SW 1271 (cell line): ENCODE measurements at places on chromosomes 12 and 14.

DNA sequence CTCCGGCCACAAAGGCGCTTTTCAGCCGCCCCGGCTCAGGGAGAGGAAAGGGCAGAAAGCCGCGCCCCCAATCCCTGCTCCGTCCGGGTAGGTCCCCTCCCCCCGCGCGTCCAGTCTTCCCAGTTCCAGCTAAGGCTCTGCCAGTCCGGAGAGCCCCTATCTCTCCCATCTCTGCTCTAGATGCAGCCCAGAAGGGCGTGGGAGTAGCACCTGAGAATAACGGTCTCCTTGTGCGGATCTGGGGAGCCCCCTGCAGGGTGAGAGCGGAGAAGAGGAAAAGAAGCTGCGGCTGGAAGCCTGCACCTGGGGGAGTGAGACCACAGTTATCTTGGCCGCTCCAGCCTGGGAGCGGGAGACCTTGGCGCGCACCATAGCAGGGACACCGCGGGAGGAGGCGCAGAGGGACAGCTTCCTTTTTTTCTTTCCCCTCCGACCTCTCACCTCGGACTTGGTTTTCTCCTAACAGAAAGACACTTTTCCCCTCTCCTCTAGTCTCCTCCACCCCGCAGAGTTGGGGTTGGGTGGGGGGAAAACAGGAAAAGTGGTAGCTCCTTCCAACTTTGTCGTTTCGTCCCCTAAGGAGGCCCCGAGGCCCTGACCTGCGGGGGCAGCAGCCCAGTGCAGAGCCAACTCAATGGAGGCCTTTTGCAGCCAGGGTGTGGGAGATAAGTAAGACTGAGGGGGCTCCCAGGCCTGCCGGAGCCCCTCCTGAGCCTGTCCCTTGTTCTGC is 2.4 kb downstream of the DHH start:
- no peak for DNase-seq

DNA sequence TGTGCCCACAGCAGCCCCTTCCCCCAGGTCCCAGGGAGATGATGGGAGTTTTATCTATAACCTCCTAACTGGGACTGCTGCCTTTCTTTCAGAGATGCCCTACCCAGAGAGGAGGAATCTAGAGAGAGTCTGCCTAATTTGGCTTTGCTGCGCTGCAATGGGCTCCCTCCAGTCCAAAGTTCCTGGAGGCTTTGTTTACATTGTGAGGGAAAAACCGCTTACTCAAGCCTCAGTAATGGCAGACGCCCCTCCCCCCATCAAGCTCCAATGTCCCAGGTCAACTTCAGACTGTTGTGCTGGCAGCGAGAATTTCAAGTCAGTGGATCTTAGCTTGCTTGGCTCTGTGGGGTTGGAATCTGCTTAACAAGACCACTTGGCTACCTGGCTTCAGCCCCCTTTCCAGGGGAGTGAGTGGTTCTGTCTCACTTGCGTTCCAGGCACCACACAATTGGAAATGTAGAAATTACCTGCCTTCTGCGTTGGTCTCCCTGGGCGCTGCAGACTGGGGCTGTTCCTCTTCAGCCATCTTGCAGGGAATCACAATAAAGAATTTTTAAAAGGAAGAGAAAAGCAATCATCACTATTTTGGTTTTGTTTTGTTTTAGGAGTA is 262.5 kb downstream of the FOXG1 start:
- no peak for DNase-seq

GRCh38 chr14:100297320-100298300 is 8.6 kb downstream of the SLC25A29 start:
- DNase-seq = no peak

- DNase-seq = no peak
These were observed 17.4 kb downstream of the CEP170B start for GRCh38 chr14:104882325-104882973.

- no peak for DNase-seq
These were observed 35.0 kb upstream of the FUT8 start for GRCh38 chr14:65377576-65377975.

GRCh38 chr12:32431025-32431424 is 31.7 kb downstream of the FGD4 start:
- DNase-seq = no peak

- no peak for DNase-seq
These were observed 20.0 kb downstream of the KCNK10 start for GRCh38 chr14:88303041-88303440.

- DNase-seq = no peak
These were observed 75.2 kb downstream of the SPRING1 start for GRCh38 chr12:116662612-116663144.

GRCh38 chr12:67634303-67634761 is 14.2 kb upstream of the DYRK2 start:
- no peak for DNase-seq

DNA sequence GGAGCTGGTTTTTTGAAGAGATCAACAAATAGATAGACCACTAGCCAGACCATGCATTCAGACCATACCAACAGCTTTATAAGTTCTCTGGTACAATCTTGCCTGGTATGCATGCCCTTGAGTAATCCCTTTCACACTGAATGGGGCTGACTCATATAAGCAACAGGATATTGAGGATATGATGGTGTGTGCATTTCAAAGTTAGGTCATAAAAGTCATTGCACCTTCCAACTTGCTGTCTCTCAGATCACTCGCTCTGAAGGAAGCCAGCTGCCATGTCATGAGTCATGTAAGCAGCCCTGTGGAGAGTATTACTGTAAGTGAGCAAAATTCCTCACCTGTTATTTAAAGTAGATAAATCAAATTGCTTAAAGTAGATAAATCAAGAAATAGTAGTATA is 45.0 kb upstream of the OR6J1 start:
- peak; percentile 96 for DNase-seq

DNA sequence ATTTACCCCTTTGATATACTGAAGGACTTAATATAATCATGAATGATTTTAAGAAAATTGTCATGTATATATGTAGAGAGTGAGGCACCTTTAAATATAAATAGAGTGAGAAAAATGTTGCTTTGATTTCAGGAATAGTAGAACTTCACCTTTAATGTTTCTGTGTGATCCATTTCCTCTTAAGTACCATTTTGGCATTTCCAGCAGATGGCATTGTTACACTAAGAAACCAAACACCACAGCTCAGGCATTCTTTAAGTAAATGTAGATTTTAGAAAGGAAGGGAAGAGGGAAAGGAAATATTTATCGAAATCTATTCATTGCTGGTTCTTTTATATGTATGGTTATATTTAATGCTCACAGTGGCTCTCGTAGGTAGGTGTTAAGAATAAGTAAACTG is 556.7 kb upstream of the FBXO33 start:
- DNase-seq = no peak

GRCh38 chr12:67091204-67091603 is 178.0 kb upstream of the CAND1 start:
- DNase-seq = no peak

GRCh38 chr14:51783765-51784164 is 76.6 kb upstream of the GNG2 start:
- no peak for DNase-seq

DNA sequence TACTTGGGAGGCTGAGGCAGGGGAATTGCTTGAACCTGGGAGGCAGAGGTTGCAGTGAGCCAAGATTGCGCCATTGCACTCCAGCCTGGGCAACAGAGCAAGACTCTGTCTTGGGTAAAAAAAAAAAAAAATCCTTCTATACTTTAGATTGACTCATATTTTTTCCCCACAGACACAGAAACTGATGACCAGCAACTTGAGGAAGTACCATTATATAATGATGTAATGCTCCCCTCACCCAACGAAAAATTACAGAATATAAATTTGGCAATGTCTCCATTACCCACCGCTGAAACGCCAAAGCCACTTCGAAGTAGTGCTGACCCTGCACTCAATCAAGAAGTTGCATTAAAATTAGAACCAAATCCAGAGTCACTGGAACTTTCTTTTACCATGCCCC is 24.3 kb upstream of the SNAPC1 start:
- DNase-seq = no peak

DNA sequence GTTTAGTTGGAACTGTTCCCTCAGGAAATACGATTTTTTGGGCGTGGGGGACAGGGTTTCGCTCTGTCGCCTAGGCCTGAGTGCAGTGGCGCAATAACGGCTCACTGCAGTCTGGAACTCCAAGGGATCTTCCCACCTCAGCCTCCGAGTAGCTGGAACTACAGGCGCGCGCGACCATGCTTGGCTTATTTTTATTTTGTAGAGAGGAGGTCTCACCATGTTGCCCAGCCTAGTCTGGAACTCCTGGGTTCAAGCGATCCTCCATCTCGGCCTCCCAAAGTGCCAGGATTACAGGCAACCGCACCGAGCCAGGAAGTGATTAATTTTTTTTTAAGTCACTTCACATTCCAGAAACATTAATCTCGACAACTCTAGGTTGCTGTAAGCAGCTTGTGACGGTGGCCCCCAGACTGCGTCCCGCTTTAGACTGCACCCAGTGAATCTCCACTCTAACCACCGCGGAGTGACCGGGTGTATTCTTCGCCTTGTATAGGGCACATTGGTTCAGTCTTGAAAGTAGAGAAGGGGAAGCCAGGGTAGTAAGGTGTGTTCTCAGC is 830 bp upstream of the MIS18BP1 start:
- DNase-seq = peak; percentile 74

DNA sequence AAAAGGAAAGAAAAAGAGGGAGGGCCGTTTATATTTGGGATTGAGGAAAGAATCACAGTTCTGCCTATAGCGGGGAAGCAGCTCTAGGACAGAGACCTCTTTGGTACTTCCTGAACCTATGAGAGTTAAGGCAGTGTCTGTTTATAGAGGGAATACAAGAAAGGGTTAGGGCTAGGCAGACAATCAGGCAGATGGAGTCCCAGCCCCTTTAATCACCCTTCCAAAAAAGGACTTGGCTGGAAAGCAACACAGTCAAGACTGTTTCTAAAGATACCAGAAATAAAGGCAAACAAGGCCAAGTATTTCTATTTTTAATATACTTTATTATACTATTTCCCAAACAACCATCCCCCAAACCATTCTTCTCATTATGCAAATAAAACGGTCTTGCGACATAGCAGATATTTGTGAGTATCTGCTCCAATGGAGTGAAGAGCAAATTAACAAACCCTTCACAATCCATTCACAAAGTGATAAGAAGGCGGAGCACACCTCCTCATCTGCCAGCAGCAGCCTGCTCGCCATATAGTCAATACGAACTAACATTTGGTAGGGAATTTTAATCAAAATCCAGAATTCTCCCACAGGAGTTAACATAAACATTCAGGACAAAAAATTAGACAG is 697 bp upstream of the GRIP1 start:
- DNase-seq = no peak
